ENCODE measurements at places on chromosomes 3 and 15.

DNA sequence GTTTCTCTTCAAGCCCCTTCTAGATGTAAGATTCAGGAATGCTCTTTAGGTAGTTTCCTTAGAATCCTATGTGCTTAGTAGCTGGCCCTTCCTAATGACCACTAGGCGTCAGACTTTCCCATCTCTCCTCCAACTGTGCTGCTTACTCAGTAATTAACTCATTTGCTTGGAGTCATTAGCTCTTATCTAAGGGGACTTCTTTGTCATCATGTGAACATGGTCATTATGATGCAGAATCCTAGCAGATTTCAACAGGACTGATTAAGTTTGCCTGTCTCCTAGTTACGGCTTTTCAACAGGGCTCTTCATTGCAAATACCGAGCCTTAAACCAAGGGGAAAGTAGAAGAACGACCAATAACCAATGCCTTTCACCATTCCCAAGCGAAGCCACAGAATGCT, 46.4 kb downstream of the GJD2 start:
- DNase-seq, result no peak

DNA sequence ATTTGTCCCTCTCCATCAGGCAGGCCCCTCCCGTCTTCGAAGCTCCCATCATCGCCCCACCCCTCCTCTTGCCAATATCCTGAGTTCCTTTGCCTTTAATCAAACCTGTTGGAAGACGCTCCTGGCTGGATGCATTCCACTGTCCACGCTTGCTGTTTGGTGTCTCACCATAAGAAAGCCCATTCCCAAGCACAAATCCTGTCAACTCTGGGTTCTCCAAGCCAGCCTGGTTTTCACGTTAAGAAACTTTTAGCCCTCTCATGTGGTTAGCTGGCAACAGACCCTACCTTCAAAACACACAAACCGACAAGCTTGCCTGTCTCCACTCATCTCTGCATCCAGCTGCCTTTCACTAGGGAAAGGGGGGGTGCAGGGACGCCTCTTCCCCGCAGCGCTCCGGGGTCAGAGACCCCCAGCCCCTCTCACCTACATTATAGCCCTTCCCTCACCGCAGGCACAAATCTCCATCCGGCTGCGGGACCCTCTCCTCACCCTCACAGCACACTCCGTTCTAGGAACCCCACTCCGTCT, 1.1 kb downstream of the GORASP1 start:
- DNase-seq, result no peak

- peak; percentile 34 for DNase-seq
These were observed 96.3 kb upstream of the DLG1 start for GRCh38 chr3:197394464-197395321.

DNA sequence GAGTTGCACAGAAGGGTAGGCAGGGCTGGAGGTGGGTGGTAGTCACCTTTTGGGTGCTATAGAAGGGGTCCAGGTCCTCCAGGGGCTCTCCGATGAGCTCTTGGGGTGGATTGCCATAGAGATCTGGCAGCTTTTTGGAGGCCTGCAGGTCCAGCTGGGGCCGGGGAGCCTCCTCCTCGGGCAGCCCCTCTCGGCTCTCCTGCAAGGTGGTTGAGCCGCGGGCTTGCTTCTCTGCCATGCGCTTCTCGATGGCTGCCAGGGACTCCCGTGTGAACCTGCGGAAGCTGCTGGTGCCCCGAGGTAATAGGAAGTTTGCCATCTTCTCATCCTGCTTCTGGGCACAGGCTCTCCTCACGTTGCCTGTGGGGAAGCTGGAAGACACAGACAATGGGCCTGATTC, 16.5 kb downstream of the SCN5A start:
- DNase-seq, result no peak

- DNase-seq, result no peak
These were observed 61.1 kb downstream of the KCNAB1 start for GRCh38 chr3:156181509-156181908.

- DNase-seq, result no peak
These were observed 4.6 kb downstream of the PARL start for GRCh38 chr3:183880121-183880520.

DNA sequence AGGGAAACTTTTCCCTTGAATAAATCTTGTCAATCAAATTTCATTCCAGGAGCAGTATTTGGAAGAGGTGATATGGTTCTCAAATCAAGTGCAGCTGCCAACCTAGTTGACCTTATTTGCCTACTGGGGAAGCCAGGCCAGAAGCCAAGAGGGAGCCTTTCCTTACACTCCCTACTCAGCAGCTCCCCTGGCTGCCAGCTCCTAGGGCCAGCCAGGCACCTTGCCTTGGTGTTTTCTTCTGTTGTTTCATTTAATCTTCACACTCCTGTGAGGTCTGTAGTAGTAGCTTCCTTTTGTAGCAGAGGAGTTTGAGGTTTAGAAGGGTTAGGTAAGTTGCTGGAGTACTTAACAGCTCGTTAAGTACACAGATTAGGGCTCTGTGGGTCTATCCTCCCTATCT, 22.6 kb downstream of the MKRN2OS start:
- no peak for DNase-seq

DNA sequence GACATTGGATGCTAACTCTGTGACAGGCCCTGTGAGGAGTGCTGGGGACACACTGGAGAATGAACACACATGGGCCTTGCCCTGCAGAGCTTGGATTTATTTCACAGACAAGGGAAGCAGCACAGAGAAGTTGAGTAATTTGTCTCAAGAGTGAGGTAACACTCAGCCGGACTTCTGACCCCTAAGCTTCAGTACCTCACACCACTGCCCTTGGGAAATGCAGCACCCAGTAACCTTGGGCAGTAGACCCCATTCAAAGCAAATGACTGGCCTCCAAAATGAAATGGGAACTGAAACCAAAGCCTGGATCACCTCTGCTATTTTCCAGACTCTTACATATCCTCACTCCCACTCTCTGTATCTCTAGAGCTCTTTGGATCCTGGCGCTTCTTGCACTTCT, 37.3 kb downstream of the RFT1 start:
- no peak for DNase-seq

GRCh38 chr3:158712443-158712842, 19.8 kb downstream of the RARRES1 start:
- no peak for DNase-seq

DNA sequence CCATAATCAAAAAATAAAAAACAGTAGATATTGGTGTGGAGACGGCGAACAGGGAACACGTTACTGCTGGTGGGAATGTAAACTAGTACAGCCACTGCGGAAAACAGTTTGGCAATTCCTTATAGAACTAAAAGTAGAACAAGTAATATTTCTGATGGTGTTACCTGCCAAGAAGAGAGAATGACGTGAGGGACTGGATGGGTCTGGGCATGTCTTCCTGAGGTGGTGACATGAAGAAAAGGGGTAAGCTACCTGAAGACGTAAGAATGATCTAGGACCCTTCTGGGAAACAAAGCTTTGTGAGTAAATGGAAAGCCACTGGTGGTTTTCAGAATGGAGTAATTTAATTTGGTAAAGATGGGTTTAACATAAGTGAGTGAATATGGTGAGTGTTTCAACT, 19.4 kb upstream of the PLOD2 start:
- DNase-seq, result no peak

DNA sequence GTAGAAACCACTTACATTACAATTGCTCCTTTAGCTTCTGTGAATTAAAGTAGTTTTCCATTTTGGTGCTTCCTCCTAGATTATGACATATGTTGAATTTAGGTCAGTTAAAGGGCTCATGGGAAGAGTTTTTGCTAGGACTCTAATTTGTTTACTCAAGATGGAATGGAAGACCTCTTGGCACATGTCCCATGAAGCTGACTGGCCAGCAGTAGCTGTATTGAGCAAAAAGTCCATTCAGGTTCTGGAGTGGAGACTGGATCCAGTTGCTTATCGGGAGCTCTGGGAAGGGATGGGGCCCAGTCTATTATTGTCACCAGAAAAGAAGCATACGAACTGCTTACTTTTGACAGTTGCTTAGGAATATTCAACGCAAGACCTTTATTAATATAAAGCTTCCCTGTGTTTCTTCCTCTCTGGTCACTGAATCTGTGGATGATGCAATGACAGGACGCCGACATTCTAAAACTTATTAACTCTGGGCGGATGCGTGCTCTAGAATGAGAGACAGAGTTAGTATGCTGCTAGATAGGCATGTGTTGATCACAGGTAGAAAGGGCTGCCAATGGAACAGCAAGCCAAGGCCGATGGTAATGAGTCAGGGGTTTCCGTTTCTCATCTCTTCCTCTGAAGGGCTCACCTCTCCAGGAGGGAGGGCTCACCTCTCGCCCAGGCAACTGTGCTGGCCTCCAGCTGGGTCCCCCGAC, 155.8 kb downstream of the NR1D2 start:
- no peak for DNase-seq

GRCh38 chr15:56428821-56429458, 36.0 kb downstream of the MNS1 start:
- DNase-seq, result no peak

GRCh38 chr3:183295211-183295610, 42.2 kb downstream of the B3GNT5 start:
- DNase-seq, result no peak

DNA sequence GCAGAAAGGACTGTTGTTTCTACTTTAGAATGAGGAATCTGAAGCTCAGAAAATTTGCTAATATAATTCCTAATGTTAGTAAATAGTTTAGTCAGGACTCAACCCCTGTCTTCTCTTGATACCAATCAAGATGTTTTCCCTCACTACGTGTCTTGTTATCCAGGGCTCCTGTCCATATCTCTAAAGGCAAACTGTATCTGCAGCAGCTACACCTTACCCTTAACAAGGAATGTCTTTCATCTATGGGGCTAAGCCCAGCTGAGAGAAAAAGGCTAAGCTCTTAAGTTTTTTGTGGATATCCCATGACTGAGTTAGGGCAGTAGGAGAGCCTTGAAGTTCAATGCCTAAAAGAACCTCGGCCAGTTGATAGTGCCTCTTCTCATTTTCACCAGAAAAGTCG, 32.5 kb downstream of the RAB11A start:
- DNase-seq, result no peak

GRCh38 chr3:39869890-39870289, 60.5 kb downstream of the MYRIP start:
- no peak for DNase-seq

DNA sequence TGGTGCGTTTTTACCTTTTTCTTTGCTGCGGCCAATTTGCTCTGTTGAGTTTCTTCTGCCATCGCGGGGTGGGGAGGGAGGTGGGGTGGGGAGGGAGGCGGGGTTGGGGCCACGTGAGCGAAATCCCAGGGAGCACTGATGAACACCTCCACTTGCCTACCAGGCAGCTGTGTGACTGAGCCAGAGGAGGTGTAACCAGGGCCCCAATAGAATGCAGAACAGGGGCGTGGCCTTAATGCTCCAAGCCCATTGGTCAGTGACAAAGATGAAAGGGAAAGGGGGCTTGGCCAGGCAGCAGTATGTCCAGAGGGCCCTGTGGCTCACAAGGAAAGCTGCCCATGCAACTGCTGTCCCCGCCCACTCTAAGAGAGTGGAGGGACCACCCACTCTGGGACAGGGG, 21.4 kb upstream of the OR4F6 start:
- DNase-seq, result no peak

DNA sequence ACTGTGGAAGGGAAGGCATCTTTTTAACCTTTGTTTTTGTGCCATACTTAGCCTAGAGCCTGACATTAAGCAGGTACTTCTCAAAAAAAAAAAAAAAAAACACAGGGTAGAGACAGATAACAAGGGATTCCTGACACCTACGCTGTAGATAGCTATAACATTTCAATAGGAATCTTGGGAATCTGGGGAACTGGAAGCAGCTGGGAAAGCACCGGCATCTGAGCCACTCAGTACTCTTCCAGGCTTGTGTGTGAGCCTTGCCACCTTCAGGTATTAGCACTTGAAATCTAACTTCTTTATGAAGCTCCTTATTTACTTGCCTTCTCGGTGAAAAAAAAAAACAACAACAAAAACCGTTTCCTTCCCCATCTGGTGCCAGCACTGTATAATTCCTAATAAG, 46.8 kb downstream of the PIK3CA start:
- DNase-seq, result no peak

DNA sequence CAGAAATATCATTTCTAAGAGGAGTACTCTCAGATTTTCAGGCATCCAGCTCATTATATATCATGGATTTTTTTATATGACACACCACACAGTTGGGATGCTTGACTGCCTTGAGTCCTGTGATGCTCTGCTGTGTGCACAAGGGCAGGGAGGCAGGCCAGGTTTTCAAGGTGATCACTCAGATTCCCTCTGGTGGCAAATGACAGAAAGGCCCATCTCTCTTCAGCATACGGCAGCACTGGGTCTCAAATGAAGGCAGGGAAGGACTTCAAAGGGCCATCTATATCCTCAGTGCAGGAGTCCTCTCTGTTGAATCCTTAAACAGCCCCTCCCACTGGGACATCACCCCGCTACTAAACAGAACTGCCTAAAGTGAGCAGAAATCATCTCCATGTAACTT, 54.8 kb upstream of the MYO5C start:
- DNase-seq, result no peak

DNA sequence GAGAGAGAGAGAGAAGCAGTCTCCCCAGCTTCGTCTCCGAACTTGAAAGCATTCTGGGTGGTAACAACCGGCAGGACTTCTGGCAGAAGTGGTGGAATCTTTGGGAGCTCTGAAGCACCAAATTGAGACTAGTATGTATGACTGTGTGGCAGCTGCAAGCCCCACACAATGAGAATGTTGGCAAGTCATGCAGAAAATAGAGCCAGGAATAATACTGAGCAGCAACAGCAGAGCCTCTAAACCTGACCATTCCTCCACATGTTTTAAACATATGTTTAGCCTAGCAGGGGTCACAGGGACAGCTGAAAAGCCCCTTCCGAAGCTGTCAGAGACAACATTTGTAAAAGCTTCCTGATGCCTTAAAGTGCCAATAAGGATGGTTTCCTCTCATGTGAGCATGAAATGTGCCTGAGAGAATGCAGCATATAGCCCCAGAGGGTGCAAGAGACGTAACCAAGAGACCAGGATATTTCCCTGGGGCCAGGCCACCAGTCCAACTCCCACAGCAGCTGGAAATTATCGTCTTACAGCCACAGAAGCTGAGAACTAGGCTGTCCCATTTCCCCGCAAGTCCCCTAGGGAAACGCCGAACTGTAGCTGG, 178.6 kb upstream of the CCDC54 start:
- no peak for DNase-seq

DNA sequence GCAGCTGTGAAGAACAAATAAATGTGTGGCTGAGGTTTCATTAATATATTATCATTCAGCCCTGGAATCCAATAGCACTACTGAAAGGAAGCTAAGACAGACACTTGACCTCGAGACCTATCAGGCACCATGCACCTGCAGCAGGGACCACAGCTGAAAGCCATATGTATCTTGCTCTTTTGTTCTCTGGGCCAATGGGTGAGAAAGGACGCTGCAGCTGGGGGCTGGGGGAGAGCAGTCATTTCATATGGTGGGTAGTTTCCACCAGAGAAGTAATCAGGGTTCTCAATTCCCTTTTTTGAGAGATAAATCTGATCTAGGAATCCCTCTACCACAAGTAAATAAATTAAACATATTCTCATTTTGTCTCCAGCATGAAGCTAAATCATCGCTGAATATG, 225.6 kb upstream of the STRIT1 start:
- DNase-seq, result no peak

DNA sequence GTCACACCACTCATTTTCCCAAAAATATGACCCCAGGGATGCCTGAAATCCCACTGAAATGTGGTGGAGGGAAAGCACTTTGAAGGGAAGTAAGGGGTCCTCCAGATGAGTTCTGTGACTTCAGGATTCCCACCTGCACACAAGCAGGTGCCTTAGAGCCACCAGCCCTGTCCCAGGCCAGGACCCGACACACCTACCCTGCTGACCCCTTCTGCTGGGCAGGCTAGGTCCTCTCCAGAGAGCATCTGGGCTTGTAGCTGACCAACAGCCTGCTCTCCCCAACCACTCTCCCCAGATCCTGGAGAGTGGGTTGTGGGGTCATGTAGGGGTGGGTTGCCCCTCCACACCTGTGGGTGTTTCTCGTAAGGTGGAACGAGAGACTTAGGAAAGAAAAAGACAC, 14.9 kb upstream of the CILP start:
- DNase-seq, result no peak

- no peak for DNase-seq
These were observed 10.2 kb downstream of the GAP43 start for GRCh38 chr3:115633467-115633866.
